ENCODE measurements at places on chromosomes 3 and 15.

GRCh38 chr3:132231633-132232032 is 85.6 kb upstream of the ACP3 start:
- no peak for DNase-seq

DNA sequence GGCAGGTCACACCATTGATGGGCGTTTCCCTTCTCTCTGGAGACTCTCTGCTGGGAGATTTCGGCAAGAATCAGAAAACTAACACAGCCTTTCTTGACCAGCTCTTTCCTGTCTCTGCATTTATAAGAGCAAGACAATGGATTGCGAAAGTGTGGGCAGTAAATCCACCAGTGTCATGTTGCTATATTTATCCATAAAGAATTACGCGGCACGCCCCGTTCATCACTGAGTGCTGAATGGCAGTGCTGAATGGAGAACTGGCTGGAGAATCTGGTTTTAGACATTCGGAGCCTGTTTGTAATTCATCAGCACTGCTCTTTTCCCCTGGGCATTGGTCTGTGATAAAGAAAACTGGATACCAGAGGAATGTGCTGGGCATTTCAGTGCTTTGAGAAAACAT is 2.0 kb upstream of the CEMIP start:
- peak; percentile 94 for DNase-seq

GRCh38 chr3:188643736-188644135 is 489.8 kb downstream of the LPP start:
- DNase-seq, result no peak

DNA sequence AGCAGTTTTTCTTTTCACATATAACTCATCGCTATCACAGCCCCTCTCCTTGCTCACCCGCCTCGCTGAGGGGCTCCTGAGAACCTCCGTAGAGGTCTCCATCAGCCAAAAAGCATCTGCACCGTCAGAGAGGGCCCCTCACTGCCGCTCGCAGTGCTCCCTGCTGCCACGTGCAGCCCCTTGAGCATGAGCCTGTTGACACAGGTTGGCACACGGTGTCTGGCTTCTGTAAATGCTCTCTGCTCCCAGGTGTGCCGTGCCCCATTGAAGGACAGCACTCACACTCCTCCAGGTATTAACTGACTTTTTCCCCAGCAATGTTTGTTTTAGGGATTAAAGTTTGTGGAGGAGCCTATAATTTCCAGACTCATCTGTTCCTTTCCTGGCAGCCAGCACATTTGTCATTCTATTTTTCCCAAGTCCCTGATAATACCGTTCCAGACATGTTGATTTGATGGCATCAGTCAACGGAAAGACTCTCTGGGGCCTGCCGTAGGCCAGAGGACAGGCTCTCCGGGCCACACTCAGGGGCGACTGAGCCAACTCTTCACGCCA is 2.1 kb upstream of the FURIN start:
- no peak for DNase-seq

DNA sequence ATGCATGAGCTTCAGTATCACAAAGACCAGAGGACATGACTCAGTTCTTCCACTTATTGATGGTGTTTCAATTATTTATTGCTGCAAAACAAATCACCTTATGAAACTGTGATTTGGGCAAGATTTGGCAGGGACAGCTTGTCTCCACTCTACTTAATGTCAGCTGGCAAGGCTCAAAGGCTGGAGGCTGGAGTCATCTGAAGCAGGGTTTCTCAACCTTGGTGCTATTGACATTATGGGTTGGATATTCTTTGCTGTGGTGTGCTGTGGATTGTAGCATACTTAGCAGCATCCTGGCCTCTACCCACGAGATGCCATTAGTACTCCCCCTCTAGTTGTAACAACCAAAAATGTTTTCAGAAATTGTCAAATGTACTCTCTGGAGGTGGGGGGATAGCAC is 138.8 kb upstream of the PEX5L start:
- no peak for DNase-seq

- DNase-seq, result no peak
Measured at GRCh38 chr15:27820232-27820631, 278.9 kb downstream of the OCA2 start.

- peak; percentile 71 for DNase-seq
Measured at GRCh38 chr3:50623840-50624474, 7.0 kb downstream of the MAPKAPK3 start.

DNA sequence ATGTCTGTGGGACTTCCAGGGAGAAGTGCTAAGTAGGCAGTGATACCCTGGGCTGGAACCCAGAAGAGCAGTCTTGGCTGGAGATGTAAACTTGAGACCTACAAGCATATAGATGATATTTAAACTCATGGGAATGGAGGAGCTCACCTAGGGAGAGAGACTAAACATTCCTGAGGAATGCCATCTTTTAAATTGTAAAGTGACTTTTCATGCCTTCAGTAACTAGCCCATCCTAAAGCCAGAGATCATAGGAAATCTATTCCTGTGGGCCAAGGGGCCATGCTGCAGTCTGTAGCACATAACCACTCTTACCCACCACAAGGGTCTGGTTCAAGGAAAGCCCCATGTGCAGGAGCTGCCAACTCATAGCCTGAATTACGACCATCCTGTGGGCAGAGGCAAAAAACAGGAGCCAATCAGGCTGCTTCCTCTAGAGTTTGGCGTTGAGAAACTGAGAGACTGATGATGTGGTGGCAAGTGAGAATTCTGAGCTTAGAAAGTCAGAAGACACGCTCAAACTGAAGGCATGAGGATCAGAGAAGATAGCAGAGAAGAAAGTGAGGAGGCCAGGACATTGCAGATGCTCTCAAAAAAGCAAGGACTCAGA is 37.5 kb downstream of the CTDSPL start:
- no peak for DNase-seq

DNA sequence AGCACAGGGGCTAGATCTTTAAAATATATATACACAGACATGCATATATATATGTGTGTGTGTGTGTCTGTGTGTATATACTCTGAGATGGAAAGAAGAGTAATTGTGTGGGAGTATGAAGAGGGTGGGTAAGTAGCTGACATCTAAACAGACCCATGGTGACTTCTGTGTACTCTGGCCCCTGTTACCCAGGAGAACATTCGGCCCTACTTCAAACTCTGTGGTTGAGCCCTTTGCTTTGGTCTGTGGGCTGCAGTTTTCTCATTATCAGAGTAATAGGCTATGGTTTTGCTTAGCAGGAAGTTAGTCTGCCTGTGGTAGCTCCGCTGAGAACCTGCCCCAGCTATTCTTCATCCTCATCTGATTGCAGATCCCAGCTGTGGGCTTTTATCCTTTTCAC is 141.4 kb downstream of the RBPMS2 start:
- no peak for DNase-seq

DNA sequence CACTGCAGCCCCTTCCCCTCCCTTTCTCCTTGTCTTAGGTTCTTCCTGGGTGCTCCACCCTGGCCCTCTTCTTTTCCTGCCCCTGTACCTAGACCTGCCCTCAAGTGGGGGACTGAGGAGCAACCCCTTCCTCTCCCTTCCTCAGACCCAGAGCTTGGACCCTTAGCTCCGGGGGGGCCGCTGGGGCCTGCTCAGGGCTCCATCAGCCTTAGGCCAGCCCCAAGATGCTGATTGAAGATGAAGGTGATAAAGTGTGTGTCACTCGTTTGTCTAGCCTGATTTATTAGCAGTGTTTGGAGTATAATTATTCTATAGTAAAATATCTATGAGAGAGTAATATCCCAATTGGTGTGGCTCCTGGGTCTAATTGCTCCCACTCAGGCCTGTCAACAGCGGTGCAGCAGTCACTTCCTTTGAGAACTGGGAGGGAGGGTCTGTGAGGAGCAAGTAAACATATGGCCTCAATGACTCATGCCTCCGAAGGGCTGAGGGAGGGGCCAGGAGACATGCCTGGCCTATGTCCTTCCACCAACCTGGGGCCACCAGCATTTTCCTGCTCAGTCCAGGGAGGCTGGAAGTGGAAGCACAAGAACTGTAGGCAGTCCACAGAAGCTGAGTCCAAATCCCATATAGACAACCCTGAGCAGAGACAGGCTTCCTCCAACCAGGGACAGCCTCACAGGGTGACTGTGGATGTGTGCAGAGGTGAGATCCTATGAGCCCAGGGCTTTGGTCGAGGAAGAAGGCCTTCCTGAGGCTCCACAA is 123.2 kb downstream of the DNAJB8 start:
- no peak for DNase-seq

DNA sequence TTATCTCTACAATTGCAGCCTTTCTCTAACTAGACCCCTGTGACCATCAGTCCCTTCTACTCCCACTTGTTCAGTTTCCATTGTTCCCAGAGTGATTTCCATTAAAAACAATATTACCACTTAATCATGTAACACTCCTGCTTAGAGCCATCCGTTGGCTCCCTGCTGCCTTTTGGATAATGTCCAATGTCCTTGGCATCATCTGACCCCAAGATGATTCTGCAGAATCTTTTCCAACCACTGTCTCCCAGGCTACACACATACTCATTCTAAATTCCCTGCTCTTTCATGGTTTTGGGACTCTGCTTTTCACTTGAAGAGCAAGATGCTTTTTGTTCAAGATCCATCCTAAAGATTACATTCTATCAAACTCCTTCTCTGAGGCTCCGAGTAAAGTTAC is 7.1 kb downstream of the KCNH8 start:
- DNase-seq, result no peak

- peak; percentile 6 for DNase-seq
Measured at GRCh38 chr3:149902498-149903139, 68.1 kb downstream of the PFN2 start.

- peak; percentile 74 for DNase-seq
Measured at GRCh38 chr3:13495921-13496723, 16.0 kb downstream of the HDAC11 start.

- no peak for DNase-seq
Measured at GRCh38 chr3:45887759-45888511, 1.6 kb downstream of the CCR9 start.

DNA sequence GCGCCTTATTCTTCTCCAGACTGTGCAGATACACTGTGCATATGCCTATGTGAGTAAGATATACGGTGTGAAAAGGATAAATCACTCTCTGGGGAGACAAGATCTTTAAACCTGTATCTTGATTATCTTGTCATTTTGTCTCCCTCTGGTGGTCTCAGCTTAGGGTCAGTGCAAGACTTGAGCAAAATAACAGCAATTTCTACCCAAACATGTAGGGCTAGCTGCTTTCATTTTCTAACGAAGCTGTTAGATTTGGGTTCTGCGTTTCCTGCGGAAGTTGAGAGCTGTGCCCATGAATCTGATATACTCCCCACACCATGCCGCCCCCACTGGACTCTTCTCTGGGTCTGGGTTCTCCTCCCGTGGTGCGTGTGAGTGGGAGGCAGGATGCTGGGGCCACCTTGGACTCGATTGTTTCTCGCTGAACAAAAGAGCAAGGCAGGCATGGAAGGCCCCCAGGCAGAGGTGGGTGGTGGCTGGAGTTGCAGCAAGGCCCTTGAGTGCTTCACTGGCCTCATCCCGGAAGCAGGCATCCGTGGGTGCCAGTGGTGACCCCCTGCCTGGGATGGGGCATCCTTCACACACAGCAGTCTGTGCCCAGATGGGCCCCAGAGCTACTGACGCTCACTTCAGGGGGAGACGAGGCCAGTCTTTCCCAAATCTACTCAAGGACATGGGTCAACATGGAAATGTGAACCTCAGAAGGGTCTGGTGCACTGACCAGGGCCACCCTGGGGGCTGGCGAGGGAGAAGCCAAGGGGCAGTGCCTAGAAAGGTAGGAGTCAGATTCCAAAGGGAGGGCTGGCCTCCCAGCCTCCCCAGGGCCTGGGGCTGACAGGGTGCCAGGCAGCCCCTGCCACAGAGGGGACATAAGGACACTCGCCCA is 179.6 kb downstream of the NSMCE3 start:
- DNase-seq, result no peak

- DNase-seq, result no peak
Measured at GRCh38 chr3:59963676-59964075, 913.9 kb upstream of the CFAP20DC start.

DNA sequence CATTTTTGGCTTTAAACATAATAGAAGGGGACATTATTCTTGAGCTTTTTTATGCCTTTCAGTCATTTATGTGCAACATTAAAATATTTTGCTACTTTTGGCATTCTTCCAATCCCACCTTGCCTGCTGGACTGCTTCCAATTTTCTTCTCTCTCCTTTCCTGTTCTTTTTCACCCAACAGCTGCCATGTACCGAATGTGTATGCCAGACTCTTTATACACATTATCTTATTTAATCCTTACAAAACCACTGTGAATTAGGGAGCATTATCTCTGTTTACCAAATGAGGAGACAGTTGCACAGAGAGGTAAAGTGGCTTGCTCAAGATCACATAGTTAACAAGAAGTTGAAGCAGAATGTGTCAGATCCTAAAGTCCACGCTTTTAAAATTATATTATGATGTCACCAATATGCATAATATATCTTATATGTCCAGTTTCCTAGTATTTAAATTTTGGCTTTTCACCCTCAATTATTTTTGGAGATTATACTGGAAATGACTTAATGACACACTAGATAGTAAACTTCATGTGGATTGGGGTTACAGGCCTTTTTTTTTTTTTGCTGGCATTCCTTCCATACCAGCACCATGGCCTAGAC is 231.5 kb downstream of the THRB start:
- no peak for DNase-seq

GRCh38 chr3:28743831-28744230 is 395.2 kb upstream of the AZI2 start:
- no peak for DNase-seq

DNA sequence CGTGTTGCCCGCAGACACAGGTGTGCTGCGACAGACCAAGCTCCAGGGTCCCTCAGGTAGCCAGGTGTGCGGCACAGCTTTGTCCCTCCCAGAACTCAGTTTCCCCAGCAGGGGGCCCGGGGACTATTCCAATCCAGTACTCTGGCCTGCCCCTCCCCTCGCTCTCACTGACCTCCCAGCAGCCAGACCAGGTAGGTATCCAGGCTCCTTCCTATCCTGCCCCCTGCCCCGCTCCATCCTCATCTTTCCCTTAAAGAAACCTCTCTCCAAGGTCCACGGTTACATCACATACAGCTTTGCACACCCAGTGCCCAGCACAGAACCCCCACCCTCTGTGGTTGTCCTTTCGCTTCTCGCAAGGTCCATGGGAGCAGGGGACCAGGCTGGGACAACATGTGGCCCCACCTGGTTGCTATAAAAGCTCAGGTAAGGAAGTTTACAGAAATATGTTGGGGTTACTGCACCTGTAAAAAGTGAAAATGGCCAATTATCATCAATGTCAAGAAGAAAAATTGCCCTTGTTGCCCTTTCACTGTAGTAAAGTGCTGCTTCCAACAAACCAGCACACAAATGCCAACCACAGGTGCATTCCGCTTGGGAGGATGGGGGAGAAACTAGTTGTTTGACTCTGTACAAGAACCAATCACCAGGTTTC is 7.3 kb upstream of the CYP11A1 start:
- DNase-seq, result no peak
